Astrocyte of the cerebellum (primary cell): ENCODE measurements at places on chromosomes 6 and 20.

DNA sequence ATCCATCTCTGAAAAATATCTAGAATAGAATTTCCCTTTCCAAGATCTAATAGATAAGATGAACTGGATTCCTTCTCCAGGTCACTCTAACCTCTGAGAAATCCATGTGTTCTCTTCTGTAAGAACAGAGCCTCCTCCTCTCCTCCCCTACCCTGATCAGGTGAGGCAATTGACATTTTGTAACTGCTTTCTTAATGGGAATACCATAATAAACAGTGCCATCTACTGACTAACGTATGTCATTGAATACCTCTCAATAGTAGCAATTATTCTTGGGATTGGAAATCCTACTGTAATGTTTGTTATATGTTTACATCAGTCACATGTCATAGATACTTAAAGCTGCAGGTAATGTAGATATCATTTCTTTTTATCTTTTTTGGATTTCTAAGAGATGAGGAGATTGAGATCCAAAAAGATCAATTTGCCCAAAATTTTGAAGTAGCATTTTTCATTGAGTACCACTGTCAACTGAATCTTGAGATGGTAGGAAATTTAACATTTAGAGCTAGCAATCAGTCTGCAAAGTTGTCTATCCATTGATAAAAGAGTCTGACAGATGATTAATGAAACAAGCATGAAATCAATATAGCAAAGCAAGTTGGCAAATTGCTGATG lies 365.8 kb upstream of the HSF2 start:
- peak; percentile 55 for DNase-seq

DNA sequence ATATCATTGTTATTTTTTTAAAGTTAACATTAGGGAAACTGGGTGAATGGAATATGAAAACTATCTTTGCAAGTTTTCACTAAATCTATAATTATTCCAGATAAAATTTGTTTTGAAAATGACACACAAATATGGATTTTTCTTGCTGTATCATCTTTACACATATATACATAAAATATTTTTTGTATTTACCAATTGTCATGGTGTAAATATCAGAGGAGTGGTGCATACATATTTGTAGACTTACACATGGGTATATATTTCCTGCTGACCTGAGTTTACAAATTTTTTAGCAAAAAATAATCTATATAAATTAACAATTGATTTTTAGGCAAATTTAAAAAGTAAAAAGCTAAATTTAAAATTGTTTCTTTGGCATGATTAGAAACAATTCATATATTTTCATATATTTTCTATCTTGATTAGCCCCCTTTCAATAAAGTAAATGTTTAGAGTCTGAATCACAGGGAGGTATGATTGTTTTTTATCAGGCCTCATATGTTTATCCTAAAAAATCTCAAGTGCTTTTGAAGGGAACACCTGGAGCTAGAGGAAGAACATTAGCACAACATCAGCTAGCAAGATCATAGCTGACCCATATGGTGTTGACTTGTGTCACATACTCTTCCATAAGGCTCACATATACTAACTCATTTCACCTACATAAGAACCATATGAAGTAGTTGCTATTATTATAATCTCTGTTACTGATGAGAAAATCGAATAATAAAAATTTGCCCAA lies 671.8 kb upstream of the GJE1 start:
- no peak for DNase-seq

DNA sequence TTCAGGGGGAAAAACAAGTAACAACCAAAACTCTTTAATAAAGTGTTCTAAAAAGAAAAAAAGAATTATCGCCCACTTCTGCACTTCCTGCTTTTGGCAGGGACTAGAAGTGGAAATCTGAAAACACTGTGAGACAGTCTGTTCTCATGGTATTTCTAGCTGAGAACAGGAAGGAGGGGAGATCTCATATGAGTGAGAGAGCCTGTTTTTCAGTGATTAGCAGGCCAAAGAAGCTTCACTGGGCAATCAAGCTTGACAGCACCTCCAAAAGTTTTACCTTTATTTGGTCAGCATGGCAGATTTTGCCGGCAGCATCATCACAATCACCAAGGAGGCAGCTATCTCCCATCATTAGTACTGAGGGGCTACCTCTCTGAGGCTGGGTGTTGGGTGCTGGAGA lies 79.5 kb upstream of the ATXN1 start:
- no peak for DNase-seq

DNA sequence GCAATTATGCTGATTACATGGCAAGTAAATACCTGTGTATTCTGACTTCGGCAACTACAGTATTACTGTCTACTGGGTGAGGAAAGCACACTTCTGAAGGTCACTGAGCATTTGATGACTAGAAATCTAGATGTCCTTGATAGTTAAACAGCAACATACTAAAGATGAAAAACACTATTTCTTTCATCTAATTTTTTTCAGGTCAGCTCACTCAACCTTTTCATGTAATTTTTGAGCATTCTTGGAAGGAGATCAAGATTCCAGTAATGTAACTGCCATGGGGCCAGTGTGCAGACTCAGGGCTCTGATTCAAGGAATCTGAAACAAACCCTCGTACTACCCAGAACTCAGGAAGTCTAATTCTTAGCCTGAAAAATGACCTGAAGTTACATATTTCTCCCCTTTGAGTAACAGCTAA lies 222.6 kb upstream of the TAB2 start:
- peak; percentile 63 for DNase-seq

- no peak for DNase-seq
These were observed 50.3 kb downstream of the OR2B2 start for GRCh38 chr6:27861861-27862260.

- DNase-seq = no peak
These were observed 68.1 kb downstream of the IBTK start for GRCh38 chr6:82179415-82179814.

DNA sequence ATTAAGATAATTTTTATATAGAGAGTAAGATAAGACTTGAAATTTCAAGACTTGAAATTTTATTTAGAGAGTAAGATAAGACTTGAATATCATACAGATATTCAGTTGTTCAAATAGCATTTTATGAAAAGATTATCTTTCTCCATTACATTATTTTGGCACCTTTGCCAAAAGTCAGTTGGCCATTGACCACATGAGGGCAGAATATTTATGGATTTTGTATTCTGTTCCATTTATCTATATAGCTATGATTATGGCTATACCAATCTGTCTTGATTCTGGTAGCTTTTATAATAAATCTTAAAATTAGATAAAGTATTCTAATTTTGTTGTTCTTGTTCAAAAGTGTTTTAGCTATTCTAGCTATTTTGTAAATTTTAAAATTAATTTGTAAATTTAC lies 537.9 kb upstream of the GJE1 start:
- DNase-seq = no peak

- DNase-seq = no peak
These were observed 195.2 kb downstream of the LY86 start for GRCh38 chr6:6783721-6784120.

GRCh38 chr6:11538819-11539468 lies 1.4 kb downstream of the TMEM170B start:
- DNase-seq = no peak

- DNase-seq = no peak
These were observed 437.1 kb downstream of the PHF3 start for GRCh38 chr6:64072686-64073085.

DNA sequence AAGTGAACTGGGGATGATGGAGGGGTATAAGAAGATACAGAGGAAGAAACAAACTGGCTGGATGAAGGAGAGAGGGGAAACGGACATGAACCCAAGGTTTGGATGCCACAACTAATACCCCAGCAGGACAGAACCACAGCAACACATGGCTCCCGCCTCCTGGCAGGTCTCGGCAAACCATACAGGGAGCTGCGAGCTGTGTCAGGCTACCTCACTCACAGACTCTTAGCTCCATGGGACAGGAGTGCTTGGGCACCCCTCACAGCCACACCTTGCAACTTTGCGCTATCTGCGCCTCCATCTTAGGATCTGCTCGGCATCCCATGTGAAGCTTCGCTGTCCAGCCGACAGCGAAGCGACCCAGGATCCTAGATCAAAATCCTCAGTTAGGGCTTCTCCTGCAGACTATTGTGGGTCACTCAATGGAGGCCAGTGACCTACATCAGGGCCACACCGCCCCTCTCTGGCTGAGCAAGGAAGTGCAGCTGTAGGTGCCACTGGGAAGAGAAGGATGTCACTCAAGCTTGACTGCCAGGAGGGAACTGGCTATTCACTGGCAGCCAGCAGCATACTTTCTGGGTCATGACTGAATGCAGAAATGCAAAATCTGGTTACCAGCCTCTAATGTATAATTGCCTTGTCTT lies 174.4 kb upstream of the RIN2 start:
- peak; percentile 1 for DNase-seq

DNA sequence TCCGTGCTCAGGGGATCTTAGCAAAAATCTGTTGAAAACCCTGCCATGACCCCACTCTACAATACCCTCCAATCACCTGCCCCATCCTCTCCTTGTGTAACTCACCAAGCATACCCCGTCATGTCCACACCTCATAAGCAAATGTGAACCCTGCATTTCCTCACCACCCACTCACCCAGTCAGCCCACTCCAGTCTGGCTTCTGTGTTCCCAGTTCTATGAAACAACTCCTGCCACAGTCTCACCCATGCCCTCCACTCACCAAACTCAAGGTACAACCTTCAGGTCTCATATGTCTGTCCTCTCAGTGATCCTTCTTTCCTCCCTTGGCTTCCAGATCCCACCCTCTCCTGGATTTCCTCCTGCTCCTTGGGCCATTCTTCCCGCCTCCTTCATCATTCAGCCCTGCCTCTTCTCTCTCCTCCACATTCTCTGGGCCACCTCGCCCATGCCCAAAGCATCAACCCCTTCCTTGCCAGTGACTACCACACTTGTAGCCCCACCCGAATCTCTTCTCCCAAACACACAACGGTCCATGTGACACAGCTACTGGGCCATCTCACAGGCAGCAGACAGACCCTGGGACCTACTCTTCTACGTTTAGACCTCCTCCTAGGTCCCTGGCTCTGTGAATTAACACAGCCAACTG lies 8.8 kb downstream of the DDRGK1 start:
- DNase-seq = no peak

DNA sequence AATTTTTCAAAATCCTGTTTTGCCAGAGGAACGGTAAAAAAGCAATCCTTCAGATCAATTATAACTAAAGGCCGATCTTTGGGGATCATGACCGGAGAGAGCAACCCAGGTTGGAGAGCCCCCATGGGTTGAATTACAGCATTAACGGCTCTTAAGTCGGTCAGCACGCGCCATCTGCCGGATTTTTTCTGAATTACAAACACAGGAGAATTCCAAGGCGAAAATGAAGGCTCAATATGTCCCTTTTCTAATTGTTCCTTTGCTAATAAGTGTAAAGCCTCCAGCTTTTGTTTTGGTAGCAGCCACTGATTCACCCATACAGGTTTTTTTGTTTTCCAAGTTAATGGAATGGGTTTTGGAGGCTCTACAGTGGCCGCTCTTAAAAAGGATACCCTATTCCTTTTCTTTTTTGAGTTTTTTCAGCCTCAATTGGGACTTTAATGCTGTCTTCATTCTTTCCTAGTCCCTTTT lies 16.9 kb upstream of the PTCRA start:
- DNase-seq = peak; percentile 55

- DNase-seq = peak; percentile 51
These were observed at the start of gene CENPW for GRCh38 chr6:126339796-126340609. CENPW (plus strand) TSS chr6:126340115; CDS start chr6:126340274, 159 bp downstream.

GRCh38 chr20:47561603-47562583 lies 60.2 kb downstream of the NCOA3 start:
- DNase-seq = no peak

GRCh38 chr20:41453010-41453950 lies 86.7 kb upstream of the EMILIN3 start:
- no peak for DNase-seq

DNA sequence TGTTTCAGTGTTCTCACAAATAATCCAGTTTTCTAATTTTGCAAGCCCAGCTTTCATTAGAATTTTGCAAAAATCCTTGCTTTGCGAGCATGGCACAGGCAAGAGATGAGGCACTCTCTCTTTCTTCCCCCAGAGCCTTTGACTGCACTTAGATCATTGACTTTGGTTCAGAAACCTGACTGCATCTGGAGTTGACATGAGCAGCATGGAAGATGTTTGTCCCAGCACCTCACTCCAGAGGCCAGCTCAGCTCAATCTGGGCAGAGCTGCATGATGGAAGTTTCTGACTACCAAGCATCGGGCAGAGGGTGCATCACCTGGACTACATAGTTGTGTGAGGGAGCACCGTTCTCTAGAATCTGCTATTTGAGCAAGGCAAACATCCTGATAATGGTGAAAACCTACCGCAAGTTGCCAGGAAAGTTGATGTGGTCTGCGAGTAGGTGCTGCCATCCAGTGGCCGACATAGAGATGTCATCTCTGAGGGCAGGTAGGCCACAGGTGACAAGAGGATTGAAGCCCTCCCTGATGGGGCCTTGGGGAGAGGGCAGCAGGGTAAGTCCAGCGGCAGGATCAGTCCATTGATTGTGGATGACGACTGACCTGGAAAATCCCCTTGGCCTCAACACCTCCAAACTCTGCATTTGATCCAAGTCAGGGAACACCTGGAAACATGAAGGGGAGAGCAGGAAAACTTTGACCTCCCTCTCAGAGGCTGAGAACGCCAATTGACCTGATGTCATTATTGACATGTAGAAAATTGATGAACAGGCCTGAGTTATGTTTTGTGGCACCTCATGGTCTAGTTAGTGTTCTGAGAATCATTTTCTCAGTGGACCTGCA lies 3.8 kb upstream of the LPA start:
- DNase-seq = no peak

- no peak for DNase-seq
These were observed 23.5 kb downstream of the DNAAF9 start for GRCh38 chr20:3383878-3384495.

DNA sequence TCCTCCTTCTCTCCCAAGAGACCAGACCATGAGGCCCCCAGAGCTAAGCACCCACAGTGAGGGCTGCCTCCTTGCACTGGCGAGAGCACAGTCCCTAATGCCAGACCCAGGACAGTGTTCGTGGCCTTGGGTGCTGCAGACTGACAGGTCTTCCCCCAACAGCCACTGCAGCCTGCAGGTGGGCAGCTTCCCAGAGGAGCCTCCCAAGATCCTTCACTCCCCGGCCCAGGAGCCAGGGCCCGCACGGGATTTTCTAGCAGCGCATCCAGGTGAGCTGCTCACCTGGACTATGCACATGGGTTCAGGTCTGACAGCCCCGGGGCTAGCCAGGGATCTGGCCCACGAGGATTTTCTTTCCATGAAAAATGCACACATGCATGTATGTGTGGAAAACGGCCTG lies 41.7 kb downstream of the SUMO4 start:
- DNase-seq = no peak

GRCh38 chr20:45312241-45312640 lies 4.1 kb upstream of the MATN4 start:
- no peak for DNase-seq

DNA sequence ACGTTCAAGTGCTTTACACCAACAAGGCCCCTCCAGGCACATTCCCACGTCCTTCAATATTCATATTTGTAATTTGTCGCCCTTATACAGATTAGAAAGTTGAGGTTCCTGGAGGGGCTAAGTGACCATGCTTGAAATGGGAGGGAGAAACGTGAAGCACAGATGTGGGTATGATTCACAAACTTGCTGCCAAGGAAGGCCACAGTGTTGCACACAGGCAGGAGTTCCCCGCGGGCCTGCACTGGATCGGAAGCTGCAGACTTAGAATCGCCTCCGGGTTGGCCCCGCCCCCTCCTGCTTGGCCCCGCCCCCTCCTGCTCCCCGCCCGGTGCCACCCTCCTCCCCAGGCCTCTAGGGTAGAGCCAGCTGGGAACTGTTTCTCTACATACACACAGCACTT lies 58.2 kb upstream of the QKI start:
- DNase-seq = peak; percentile 46

- DNase-seq = no peak
These were observed 508.9 kb upstream of the ADGRB3 start for GRCh38 chr6:68126089-68126749.

- DNase-seq = no peak
These were observed 260.6 kb downstream of the TFAP2A start for GRCh38 chr6:10154251-10154650.

GRCh38 chr20:62306414-62307187 lies 3.8 kb downstream of the ADRM1 start:
- no peak for DNase-seq
